ENCODE measurements at places on chromosomes 11 and 22. TPM values are rescaled to one million over a fixed set of nuclear protein-coding genes. Genes with fewer than 3 reads are reported as not detected.

The EHF gene
- total RNA-seq = 0.25 TPM

The OR4A16 gene
- total RNA-seq = not detected

The PRG3 gene
- not detected for total RNA-seq

- peak; percentile 96 for DNase-seq
Observed at GRCh38 chr11:86916330-86916729, 38.9 kb downstream of the FZD4 start.

GRCh38 chr11:45158210-45158731 is 11.8 kb downstream of the PRDM11 start:
- DNase-seq = no peak

- DNase-seq = no peak
Observed at GRCh38 chr11:84549217-84549616, 1077.9 kb downstream of the DLG2 start.

DNA sequence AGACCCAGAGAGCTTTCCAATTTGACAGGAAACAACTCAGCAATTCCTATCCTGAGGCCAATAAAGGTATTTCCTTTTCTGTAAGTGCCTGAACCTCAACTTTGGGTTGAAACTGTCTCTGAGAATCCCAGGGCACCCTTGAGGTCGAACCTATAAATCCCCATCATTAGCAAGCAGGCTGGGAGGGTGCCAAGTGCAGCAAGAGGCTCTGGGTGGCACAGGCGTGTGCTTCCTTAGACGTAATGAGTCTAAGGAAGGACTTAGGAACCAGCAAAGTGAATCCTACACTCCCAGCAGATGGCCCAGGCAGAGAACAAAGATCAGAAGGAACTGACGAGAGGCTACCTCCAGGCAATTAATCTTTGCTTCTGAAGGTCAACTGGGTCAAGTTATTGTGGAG is 234.3 kb upstream of the NARS2 start:
- DNase-seq = peak; percentile 94

DNA sequence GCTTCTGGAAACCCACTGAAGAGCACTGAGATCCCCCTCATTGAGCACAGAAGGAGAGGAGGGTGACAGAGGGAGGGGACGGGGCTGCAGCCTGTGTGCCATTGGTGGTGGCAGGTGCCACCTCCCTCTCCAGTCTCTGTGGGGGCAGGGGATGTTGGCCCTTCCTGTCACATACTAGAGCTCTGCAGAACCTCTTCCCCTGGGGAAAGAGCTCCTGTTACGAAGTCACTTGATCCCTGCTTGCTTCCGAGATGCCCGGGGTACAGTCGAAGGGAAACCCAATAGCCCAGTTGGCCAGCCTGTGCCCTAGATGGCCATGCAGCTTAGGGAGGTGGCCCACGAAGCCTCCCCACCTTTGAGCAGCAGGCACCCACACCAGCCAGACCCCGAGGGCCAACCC is 29.4 kb downstream of the DAGLA start:
- DNase-seq = no peak

- DNase-seq = no peak
Observed at GRCh38 chr22:45216133-45217003, 24.3 kb downstream of the KIAA0930 start.

- peak; percentile 95 for DNase-seq
Observed at GRCh38 chr11:44766112-44766971, 39.6 kb downstream of the TSPAN18 start.

DNA sequence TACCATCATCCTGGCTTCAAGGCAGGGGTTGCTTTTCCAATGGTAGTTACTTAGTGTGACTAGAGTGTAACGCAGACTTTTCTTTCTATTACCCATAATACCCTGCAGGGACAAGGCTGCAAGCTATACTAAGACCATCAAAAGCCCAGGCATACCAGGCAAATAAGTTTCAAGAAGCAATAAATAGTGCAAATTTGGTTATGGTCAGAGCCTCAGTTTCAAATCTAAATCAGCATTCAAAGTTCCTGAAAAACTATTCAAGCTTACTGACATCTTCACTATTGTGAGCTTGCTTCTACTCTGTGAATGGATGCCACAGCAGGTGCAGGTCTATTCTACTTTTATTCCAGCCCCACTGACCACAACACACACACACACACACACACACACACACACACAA is 2.5 kb upstream of the HBB start:
- DNase-seq = no peak

DNA sequence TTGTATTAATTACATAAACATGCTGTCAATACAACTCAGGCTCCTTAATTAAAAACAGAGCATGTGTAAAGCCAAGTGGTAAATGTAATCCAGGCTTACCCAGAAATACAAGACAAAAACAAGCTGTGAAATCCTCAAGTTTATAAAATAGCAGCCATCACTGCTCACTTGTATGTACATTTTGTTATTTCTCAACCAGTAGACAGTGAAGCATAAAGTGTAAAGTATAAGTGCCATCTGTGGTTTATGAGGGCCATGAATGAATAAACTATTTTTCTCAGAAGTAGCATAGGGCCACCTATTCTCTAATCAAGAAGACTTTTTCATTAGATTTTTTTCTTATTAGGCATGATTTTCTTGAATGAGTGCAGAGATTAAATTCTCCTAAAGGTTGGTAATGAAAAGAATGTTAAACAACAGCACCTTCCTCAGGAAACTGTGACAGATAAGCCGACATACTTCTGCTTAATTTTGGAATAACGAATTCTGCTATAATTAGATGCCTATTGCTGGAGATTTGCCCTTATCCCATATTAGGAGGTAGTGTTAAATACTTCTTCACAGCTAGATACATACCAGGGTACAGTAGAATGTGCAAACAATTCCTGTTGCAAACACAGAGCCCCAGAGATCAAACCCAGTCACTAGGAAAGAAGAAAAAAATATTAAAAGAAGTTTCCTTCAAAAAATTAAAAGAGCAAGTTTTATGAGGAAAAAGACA is 13.0 kb downstream of the SLC5A12 start:
- DNase-seq = no peak

DNA sequence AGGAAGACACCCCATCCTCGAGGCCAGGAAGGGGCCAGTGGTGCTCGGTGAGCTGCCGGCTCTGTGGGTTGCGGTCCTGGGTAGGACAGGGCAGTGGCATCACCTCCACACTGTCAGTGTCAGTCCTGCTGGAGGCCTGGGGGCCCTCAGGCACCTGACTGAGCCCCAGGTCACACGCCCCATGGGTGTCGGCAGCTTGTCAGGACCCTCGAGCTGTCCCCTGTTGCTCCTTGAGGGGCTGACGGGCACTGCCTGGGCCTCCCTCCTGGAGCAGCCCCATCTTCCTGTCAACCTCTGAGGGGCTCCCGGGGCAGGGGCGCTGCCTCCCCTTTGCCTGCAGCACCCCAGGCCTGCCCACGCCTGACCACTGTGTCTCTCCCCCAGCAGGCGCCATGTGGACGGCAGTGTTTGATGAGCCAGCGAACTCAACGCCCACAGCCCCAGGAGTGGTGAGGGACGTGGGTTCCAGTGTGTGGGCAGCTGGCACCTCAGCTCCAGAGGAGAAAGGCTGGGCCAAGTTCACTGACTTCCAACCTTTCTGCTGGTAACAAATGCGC is 35.4 kb downstream of the SBF1 start:
- DNase-seq = no peak

- DNase-seq = no peak
Observed at GRCh38 chr11:72391638-72392423, 42.5 kb downstream of the CLPB start.

DNA sequence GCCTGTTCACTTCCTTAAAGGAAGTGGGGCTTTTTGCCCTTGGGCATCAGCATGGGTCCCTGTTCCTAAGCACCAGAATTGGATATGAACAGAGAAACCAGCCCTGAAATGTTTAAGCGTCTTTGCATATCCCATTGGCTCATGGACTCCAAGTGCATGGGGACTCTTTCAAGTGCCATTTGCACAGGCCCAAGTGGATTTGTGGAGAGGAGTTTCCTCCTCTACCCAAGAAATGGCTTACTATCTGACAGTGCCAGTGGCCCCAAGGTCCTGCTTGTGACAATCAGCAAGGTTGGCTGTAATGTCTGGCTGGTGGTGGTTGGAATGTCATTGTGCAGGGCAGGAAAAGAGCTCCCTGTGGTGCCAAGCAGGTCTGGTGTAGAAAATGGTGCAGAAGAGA is 4.0 kb downstream of the TOMM22 start:
- no peak for DNase-seq

- DNase-seq = no peak
Observed at GRCh38 chr22:39900306-39901227, at the start of gene GRAP2. Gene GRAP2, plus strand, starts transcription at chr22:39901084. Its CDS starts 46,023 bp downstream, at chr22:39947107.

Data from M059J (cell line).